Lower lobe of right lung (tissue), 2 donors: ENCODE measurements at places on chromosomes 2 and 18.

DNA sequence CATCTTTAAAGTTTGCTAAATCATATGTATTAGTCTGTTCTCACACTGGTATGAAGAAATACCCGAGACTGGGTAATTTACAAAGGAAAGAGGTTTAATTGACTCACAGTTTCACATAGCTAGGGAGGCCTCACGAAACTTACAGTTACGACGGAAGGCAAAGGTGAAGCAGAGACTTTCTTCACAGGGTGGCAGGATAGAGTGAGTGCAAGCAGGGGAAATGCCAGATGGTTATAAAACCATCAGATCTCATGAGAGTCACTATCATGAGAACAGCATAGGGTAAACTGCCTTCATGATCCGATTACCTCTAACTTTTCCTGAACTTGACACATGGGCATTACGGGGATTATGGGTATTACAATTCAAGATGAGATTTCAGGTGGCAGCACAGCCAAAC is 1075.2 kb upstream of the NRXN1 start:
- DNase-seq = no peak

- DNase-seq = no peak
These were observed 16.0 kb downstream of the SLC20A1 start for GRCh38 chr2:112661656-112662305.

- DNase-seq = no peak
These were observed 56.8 kb downstream of the ATOH8 start for GRCh38 chr2:85810371-85811179.

DNA sequence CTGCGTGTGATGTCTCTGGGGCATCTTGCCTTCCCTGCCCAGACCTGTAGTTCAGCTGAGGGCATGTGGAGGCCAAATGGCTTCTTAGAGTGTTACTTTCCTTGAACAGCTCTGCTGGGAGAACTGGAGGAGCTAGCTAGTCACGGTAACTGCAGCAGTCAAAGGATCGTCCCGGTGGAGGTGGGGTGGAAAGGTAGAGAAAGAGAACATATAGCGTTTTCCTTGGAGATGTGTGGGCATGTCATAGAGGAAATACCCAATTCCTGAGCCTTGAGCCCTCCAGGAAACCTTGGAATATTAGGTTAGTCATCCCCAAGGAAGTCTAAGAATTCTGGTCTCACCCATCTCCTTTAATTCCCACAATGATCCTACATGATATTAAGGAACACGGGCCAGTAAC is 33.5 kb upstream of the IL37 start:
- DNase-seq = no peak

- no peak for DNase-seq
These were observed 62.9 kb downstream of the ACKR3 start for GRCh38 chr2:236632295-236633218.

GRCh38 chr2:184923751-184924150 is 325.4 kb downstream of the ZNF804A start:
- DNase-seq = no peak
